ENCODE measurements at places on chromosomes 7 and 10. TPM values are rescaled to one million over a fixed set of nuclear protein-coding genes. Genes with fewer than 3 reads are reported as not detected.

TMEM140 gene
- 15.0 TPM for total RNA-seq

DNA sequence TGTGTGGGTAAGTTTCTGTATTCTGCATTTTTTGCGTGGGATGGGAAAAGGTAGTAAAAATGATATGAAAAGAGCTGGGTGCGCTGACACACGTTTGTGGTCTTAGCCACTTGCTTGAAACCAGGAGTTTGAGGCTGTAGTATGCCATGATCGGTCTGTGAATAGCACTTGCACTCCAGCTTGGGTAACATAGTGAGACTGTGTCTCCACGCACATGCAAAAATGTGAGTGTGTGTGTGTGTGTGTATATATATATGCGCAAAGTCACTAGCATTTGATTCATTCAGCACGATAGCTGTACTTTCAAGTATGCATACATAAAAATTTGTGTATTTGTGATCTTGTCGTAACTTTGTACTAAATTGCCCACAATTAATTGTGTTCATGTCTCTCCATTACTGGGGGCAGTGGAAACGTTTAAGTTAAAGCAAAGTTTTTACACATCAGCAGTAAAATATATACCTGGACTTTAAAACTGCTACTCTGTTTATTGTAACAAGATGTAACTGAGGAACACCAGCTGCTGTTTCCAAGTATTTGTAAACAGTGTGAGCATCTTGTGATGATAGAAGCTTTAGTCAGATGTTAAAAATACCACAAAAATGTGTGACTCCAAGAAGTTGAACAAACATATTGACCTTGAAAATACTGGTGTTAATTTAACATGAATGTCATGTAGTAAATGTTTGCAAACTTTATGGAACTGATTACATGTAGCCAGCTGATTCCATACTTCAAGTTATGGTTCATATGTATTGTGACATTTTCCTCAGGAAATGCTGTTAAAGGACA lies 1.6 kb downstream of the ZRANB1 start:
- H3K27ac ChIP-seq = peak overlapping the region; percentile 35
- DNase-seq = no peak
- H3K4me1 ChIP-seq = peaks cover 61% of the 10 kb centered on the region
- H3K4me3 ChIP-seq = no peak overlapping the region
- H3K27me3 ChIP-seq = no peaks in the 10 kb centered on the region
- H3K36me3 ChIP-seq = no peaks in the 10 kb centered on the region

MNX1 gene
- total RNA-seq = not detected

DNA sequence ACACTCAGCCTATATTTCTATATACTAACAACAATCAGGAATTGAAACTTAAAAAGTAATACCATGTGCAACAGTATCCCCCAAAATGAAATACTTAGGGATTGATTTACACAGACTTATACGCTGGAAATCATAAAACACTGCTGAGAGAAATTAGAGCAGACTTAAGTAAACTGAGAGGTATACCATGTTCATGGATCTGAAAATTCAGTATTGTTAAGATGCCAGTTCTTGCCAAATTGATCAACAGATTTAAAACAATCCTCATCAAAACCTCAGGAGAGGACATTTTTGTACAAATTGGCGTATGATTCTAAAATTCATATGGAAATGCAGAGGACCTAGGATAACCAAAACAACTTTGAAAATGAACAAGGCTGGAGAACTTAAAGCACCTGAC lies 37.3 kb downstream of the DCLRE1C start:
- H3K4me1 ChIP-seq = no peaks in the 10 kb centered on the region
- no peak for DNase-seq
- H3K27ac ChIP-seq = no peak overlapping the region
- peaks cover 87% of the 10 kb centered on the region for H3K36me3 ChIP-seq

DNA sequence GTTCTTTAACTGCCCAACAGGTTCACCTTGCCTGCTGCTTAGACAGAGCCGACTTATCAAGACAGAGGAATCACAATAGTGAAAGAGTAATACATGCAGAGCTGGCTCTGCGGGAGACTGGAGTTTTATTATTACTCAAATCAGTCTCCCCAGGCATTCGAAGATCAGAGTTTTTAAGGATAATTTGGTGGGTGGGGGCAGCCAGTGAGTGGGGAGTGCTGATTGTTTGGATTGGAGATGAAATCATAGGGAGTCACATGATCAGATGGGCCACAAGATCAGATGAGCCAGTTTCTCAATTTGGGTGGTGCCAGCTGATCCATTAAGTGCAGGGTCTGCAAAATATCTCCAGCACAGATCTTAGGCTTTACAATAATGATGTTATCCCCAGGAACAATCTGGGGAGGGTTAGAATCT lies 131.3 kb downstream of the AKR1D1 start:
- no peak overlapping the region for H3K4me3 ChIP-seq
- no peak for DNase-seq
- H3K4me1 ChIP-seq = no peaks in the 10 kb centered on the region
- no peaks in the 10 kb centered on the region for H3K27me3 ChIP-seq
- H3K36me3 ChIP-seq = no peaks in the 10 kb centered on the region

C10orf105 gene
- total RNA-seq = 0.55 TPM

GRCh38 chr10:92692080-92692671 lies 2.4 kb downstream of the HHEX start:
- peaks cover 41% of the 10 kb centered on the region for H3K27me3 ChIP-seq
- no peak for DNase-seq
- peaks cover 40% of the 10 kb centered on the region for H3K4me1 ChIP-seq
- H3K4me3 ChIP-seq = peak overlapping the region; percentile 76
- peak overlapping the region; percentile 83 for H3K27ac ChIP-seq

GRCh38 chr7:64098-64915 lies 128.1 kb upstream of the FAM20C start:
- peaks cover 14% of the 10 kb centered on the region for H3K4me1 ChIP-seq
- H3K36me3 ChIP-seq = no peaks in the 10 kb centered on the region
- no peak overlapping the region for H3K4me3 ChIP-seq
- H3K27me3 ChIP-seq = no peaks in the 10 kb centered on the region
- H3K27ac ChIP-seq = no peak overlapping the region
- peak; percentile 86 for DNase-seq

PROSER2 gene
- 1.8 TPM for total RNA-seq

CALHM3 gene
- total RNA-seq = not detected

DNA sequence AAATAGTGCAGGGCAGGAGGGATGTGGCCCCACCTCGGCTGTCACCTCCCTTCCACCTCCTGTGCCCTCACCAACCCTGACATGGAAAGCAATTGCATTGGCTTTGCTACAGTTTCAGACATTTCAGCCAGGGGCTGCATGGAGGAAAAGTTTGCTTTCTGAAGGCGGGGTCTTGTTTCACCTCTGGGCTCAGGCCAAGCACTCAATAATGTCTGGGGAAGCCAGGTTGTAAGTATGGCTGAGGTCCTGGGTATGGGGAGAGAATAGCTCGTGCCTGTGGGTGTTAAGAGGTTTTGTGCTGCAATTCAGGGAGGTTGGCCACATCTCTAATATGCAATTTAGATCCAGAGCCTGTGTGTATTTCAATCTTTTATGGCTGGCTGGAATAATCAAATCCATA lies 238.4 kb upstream of the MKI67 start:
- H3K27ac ChIP-seq = no peak overlapping the region
- no peaks in the 10 kb centered on the region for H3K27me3 ChIP-seq
- no peak for DNase-seq
- no peaks in the 10 kb centered on the region for H3K36me3 ChIP-seq
- H3K4me1 ChIP-seq = no peaks in the 10 kb centered on the region

DNA sequence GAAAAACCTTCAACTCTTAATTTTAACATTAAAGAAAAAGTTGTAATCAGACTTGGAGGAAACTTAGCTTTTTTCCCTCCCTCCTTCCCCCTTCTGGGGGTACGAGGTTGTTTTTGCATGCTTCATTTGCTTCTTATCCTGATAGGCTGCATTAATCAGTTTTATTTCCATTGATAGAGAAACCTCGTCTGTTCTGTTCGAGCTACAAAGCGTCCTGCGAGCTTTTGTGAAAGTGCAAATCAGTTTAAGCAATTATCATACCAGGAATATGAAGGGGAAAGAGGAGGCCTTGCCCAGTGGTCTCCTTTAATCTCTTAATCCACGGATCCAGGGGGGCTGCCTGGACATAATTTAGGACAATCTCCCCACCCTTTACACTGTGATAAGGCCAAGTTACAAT lies 7.5 kb downstream of the EMX2 start:
- H3K4me3 ChIP-seq = no peak overlapping the region
- H3K4me1 ChIP-seq = peaks cover 26% of the 10 kb centered on the region
- DNase-seq = no peak
- H3K27ac ChIP-seq = no peak overlapping the region
- H3K36me3 ChIP-seq = no peaks in the 10 kb centered on the region

GRCh38 chr7:2405201-2405600 lies 1.8 kb downstream of the CHST12 start:
- H3K4me3 ChIP-seq = no peak overlapping the region
- peaks cover 36% of the 10 kb centered on the region for H3K4me1 ChIP-seq
- H3K27me3 ChIP-seq = no peaks in the 10 kb centered on the region
- DNase-seq = no peak
- peak overlapping the region; percentile 12 for H3K27ac ChIP-seq

WEE2 gene
- not detected for total RNA-seq

DNA sequence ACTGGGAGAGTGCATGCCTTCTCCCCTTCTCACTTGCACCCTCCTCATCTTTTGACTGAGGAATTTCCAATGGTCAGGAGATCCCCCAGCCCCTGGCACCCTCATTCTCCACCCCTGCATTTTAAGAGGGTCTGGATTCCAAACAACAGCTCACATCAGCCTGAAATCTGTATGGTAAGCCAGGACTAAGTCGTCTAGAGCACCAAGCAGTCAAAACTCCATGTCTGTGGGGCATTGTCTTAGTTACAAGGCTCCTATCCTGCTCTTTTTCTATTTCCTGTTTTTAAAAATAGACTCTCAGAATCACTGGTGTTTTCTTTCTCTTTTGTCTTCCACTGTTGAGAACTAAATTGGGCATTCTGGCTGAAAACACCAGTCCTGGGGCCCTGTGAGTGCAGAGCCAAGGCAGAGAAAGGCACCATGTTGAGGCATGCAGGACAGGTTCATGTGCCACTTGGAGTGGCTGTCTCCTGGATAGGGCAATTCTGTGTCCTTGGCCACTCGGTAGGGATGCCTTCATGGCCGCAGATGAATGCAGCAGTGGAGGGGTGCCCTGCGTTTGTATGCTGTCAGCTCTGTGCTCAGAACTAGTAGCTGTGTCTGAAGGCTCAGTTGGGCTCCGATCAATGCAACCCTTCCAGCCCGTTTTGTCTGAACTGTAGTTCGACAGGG lies 216.6 kb upstream of the YAE1 start:
- H3K4me3 ChIP-seq = no peak overlapping the region
- H3K4me1 ChIP-seq = peaks cover 17% of the 10 kb centered on the region
- DNase-seq = no peak
- no peaks in the 10 kb centered on the region for H3K27me3 ChIP-seq

PANK1 gene
- total RNA-seq = 6.1 TPM

DNA sequence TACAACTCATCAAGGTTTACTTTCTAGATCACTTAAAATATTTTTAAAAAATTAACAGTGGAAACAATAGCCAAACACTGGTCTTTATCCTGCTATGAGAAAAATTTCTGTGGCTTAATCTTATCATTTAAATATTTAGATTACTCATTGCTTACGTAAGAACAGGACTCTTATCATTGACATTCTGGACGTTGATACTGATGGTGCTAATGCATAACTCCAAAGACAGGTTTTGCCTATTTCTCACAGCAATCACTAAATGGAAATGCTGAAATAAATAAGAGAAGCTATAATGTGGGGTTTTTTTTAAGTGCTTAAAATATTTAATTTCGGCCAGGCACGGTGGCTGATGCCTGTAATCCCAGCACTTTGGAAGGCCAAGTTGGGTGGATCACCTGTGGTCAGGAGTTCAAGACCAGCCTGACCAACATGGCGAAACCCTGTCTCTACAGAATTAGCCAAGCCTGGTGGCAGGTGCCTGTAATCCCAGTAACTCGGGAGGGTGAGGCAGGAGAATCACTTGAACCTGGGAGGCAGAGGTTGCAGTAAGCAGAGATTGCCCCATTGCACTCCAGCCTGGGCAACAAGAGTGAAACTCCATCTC lies 195.0 kb downstream of the HGF start:
- no peak overlapping the region for H3K4me3 ChIP-seq
- H3K36me3 ChIP-seq = no peaks in the 10 kb centered on the region
- no peak for DNase-seq
- H3K4me1 ChIP-seq = no peaks in the 10 kb centered on the region

GRCh38 chr7:157576415-157576814 lies 239.6 kb downstream of the DNAJB6 start:
- no peaks in the 10 kb centered on the region for H3K36me3 ChIP-seq
- H3K4me1 ChIP-seq = no peaks in the 10 kb centered on the region
- no peak overlapping the region for H3K4me3 ChIP-seq

DNA sequence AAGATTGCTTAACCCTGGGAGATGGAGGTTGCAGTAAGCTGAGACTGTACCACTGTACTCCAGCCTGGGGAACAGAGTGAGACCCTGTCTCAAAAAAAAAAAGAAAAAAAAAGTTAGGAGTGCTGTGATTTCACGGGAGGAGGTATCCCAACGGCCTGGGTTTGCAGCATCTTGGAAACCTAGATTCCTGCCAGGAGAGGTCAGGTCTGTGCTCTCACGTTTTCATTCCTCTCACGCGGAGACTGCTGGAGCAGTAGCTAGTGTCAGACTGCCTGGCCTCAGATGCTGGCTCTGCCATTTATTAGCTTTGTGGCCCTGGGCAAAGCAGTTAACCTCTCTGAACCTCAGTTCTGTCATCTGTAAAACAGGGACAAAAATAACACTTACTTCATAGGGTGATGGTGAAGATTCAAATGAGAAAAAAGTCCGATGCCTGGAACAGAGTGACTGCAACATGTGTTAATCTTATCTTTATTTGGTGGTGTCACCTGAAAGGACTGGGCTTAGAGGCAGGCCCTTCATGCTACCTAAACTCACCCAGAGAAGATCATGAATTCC lies 94.9 kb downstream of the GAD2 start:
- no peaks in the 10 kb centered on the region for H3K36me3 ChIP-seq
- H3K27ac ChIP-seq = no peak overlapping the region
- H3K4me1 ChIP-seq = no peaks in the 10 kb centered on the region
- H3K27me3 ChIP-seq = no peaks in the 10 kb centered on the region
- H3K4me3 ChIP-seq = no peak overlapping the region
- DNase-seq = no peak

- no peaks in the 10 kb centered on the region for H3K4me1 ChIP-seq
- no peak for DNase-seq
- no peak overlapping the region for H3K4me3 ChIP-seq
These were observed 425.8 kb downstream of the ETV1 start for GRCh38 chr7:13563680-13564079.

DNA sequence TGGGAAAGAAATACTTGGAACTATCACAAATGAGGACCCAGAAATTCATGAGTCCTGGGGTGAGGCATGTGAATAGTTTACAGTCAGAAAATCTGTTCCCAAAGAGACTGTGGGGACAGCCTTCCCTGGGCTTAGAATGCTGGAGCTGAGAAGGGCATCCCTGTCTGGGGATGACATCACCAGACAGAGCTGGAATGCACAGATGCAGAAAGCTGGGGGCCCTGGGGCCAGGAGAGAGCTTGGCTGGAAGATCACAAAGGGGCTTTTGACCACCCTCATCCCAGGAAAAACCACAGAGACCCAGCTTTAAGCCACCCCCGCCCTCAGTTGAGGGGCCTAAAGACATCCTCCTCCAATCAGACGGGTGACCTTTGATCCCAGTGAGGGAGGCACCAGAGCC lies 264.5 kb downstream of the PLXNA4 start:
- DNase-seq = no peak
- H3K27ac ChIP-seq = no peak overlapping the region

HMX3 gene
- total RNA-seq = not detected

GIMAP1 gene
- 5.3 TPM for total RNA-seq

GRCh38 chr10:51574248-51575048 lies 124.9 kb downstream of the CSTF2T start:
- no peak for DNase-seq
- H3K27me3 ChIP-seq = no peaks in the 10 kb centered on the region
- H3K27ac ChIP-seq = no peak overlapping the region
- no peaks in the 10 kb centered on the region for H3K36me3 ChIP-seq
- H3K4me3 ChIP-seq = no peak overlapping the region

TCAF2 gene
- total RNA-seq = 0.82 TPM

Measured in sigmoid colon (tissue), 7 donors.